ENCODE measurements at places on chromosomes 1 and 21.
A peak's percentile ranks its signal among the peaks of the same experiment; 100 is the strongest.

GRCh38 chr21:41786509-41786987 is 19.7 kb upstream of the RIPK4 start:
- no peak for DNase-seq

GRCh38 chr21:16552880-16553279 is 823.1 kb downstream of the USP25 start:
- no peak for DNase-seq

- DNase-seq = no peak
These were observed 30.9 kb downstream of the SLC27A3 start for GRCh38 chr1:153805886-153806719.

- DNase-seq = peak; percentile 10
These were observed 543.7 kb downstream of the NPHP4 start for GRCh38 chr1:5448486-5448885.

- DNase-seq = no peak
These were observed 2099.8 kb downstream of the MRPL39 start for GRCh38 chr21:23507501-23507900.

GRCh38 chr1:228259368-228259894 is 51.6 kb downstream of the OBSCN start:
- no peak for DNase-seq

All from T-helper 9 cell (primary cell).